ENCODE measurements at places on chromosomes 4 and X. TPM values are rescaled to one million over a fixed set of nuclear protein-coding genes. Genes with fewer than 3 reads are reported as not detected.

DNA sequence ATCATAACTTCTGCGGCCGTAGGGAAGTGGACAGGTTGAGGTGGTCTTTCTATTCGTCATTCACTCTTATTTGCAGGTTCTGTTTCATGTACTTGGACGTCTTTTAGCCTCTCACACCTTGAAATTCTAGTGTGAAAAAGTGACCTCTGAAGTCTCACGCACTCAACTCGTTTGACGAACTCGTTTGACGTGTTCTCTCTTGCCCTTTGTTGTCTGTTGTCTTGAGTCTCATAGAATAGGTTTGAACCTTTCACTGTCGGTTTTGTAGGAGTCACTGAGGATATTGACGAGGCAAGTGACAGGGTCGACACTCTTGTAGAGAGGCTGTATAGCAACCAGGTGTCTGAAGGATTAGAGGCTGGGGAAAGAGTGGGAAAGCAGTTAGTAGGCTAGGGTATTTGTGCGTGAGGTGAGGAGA is 1.1 kb upstream of the PGRMC2 start:
- DNase-seq = no peak

DNA sequence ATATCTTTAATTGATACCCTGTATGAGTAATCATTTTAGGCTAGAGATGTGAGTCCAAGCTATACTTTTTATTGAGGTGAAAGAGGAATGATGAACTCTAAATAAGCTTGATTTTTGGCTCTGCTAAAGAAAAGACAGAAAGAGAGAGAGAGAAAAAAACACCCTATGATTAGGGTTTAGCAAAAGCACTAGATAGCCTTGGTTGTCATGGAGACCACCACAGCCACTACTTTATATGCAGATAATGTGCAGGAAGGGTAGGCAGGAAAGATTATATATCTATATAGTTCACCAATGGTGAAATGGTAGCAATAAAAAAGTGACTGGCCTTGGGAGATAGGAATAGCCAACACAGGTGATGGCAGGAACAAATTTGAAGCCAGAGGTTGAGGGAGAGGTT is 69.9 kb upstream of the CAMK2D start:
- no peak for DNase-seq

Gene GAGE12D
- total RNA-seq = not detected

DNA sequence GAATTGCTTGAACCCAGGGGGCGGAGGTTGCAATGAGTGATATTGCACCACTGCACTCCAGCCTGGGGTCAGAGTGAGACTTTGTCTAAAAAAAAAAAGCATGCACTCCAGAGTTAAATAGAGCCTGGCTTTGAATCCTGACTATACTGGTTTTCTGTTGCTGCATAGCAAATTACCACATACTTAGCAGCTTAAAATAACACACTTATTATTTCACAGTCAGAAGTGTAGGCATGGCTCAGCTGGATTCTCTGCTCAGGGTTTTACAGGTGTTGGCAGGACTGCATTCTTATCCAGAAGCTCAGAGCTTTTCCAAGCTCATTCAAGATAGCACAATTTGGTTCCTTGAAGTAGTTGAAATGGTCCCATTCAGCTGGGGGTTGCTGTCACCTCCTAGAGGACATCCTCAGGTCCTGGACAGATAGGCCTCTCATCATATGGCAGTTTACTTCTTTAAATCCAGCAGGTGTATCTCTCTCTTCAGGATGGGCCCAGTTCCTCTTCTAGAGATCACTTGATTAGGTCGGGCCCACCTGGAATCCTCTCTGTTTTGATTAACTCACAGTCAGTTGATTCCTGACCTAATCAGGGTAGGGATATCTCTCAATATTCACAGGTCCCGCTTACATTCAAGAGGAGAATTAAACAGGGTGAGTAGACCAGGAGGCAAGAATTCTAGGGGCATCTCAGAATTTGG is 26.8 kb downstream of the DOCK11 start:
- DNase-seq = no peak
